ENCODE measurements at places on chromosomes 1 and 21.

DNA sequence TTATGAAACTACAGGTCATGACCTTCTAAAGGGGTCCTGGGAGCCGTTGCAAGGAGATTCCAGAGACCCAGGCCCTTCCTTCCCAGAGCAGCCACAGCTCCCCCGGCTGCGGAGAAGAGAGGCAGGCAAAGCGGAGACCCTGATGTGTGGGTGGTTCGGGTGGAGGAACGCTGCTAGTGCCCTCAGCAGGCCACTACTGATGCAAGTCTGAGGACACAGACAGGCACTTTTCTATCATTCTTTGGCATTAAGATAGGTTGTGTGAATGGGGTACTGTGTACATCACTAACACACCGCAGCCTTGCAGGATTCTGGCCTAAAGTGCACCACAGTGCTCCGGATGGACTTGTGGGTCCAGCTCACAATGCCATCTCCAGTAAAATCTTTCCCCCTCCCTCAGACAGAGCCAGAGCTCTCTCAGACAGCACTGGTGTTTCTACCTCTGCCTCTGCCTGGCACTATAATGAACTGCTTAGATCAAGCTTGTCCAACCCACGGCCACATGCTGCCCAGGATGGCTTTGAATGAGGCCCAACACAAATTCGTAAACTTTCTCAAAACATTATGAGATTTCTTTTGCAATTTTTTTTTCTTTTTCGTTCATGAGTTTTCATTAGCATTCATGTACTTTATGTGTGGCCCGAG lies 121.4 kb downstream of the TGFBR3 start:
- DNase-seq = no peak

- no peak for DNase-seq
These were observed 8.6 kb downstream of the C1orf35 start for GRCh38 chr1:228094432-228095016.

GRCh38 chr1:10160173-10160572 lies 50.2 kb upstream of the KIF1B start:
- no peak for DNase-seq

DNA sequence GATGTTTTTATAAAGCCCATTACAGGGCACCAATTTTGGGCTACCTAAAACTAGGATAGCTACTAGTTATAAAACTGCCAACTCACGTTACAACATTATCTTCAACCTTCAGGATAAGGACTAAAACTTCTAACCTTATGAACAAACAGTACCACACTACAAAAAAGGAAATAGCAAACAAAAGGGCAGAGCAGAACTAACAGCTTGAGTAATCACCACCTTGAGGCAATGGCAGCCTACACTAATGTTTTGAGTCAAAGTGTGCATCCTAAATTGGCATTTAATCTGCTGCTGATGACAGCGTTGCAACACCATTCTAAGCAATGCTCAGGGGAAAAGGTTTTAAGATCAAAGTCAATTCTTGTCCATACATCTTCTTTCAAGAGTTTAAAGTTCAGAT lies 27.2 kb downstream of the PTP4A2 start:
- no peak for DNase-seq

- DNase-seq = no peak
These were observed 247.0 kb downstream of the PTBP2 start for GRCh38 chr1:96968541-96968940.

GRCh38 chr1:151943591-151943990 lies 34.3 kb upstream of the THEM4 start:
- no peak for DNase-seq

GRCh38 chr21:39587376-39587775 lies 25.4 kb upstream of the B3GALT5 start:
- DNase-seq = no peak

- no peak for DNase-seq
These were observed 246.7 kb downstream of the PTPRU start for GRCh38 chr1:29482991-29483390.

DNA sequence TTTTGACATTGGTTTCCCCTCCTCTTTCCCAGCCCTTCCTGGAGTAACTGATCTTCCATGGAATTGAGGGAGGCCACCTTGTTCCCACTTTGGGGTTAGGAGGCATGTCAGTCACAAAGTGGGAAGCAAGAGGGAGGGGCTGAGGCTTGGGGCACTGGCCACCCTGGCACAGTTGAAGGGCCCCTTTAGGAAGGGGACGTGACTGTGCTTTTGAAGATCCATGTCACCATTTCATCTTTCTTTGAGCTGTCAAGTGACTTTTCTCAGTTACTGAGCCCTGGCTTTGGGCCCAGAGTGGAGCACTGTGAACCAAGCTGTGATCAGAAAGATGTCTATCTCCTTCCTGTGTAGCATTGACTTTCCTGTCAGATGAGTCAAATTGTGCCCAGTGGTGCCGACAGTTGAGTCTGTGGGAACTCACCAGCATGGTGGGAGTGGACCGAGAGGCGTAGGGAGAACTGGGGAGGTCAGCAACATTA lies 38.5 kb upstream of the TDRD10 start:
- DNase-seq = no peak

GRCh38 chr1:75470448-75470847 lies 140.5 kb downstream of the SLC44A5 start:
- DNase-seq = no peak

DNA sequence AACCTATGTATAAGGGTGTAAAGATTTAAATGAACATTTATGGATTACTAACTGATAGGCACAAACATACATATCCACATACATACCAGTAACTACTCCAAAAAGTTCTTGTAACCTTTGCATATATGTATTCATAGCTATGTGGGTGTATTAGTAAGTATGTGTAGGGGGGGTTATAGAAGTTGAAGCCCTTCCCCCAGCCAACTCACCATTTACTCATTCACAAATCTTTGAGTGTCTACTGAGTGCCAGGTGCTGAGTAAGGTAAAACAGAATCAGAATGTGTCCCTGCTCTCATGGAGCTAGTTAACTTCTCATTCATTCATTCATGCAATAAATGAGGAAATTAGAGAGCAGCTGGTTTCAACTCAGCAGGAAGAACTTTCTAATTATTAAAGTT lies 1.3 kb downstream of the C1orf146 start:
- no peak for DNase-seq

DNA sequence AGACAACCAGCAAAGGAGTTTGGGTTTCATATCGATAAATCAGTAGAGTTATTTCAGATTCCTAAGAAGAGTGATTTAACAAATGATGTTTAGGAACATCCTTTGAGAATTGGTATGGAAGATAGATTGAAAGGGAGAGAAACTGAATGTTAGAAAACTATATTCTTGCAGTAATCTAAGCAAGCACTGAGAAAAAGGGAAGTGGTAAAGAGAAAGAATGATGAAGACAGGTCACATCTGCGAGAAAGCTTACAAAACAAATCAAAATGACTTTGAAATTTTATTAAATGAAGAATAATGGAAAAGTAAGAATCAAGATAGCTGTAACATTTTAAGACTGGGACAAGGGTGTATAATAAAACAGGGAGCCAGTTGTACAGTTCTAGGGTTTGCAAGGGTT lies 177.0 kb downstream of the HS2ST1 start:
- no peak for DNase-seq

GRCh38 chr1:45328680-45329079 lies 2.0 kb downstream of the HPDL start:
- DNase-seq = no peak

DNA sequence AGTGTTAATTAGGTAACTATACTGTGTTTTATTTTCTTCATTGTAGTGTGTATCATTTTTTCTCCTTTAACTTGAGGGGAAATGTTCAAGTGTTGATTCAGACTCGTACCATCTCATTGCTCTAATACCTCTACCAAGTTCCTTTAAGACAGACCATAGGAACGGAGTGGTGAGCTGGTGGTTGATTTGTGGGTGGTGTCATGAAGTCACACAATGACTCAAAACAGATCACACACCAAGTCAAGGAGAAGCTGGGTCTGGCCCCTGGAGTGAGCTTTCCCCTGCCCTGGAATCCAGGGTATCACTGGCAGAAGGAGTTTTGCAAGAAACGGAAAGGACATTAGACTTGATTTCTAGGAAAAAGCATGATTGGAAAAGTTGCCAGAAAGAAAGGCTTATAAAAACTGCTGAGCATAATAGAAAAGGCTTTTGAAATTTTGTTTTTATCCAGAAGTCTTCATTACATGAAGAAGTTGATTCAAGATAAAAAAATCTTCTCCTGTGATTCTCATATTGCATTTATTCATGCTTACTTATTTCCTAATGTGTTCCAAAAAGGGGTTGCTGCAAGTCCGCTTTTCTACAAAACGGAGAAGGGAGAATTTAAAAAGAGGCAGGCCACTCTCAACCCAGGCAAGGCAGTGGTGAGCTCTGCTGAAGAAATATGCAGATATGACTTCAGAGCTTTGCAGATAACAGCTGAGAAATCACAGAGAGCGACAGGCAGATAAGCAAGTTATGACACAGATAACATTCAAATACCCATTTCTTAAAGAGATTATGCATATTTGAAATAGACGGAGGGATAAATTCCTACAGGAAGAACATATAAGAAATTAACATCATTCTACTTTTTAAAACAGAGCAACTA lies 79.7 kb downstream of the TBX19 start:
- DNase-seq = no peak

DNA sequence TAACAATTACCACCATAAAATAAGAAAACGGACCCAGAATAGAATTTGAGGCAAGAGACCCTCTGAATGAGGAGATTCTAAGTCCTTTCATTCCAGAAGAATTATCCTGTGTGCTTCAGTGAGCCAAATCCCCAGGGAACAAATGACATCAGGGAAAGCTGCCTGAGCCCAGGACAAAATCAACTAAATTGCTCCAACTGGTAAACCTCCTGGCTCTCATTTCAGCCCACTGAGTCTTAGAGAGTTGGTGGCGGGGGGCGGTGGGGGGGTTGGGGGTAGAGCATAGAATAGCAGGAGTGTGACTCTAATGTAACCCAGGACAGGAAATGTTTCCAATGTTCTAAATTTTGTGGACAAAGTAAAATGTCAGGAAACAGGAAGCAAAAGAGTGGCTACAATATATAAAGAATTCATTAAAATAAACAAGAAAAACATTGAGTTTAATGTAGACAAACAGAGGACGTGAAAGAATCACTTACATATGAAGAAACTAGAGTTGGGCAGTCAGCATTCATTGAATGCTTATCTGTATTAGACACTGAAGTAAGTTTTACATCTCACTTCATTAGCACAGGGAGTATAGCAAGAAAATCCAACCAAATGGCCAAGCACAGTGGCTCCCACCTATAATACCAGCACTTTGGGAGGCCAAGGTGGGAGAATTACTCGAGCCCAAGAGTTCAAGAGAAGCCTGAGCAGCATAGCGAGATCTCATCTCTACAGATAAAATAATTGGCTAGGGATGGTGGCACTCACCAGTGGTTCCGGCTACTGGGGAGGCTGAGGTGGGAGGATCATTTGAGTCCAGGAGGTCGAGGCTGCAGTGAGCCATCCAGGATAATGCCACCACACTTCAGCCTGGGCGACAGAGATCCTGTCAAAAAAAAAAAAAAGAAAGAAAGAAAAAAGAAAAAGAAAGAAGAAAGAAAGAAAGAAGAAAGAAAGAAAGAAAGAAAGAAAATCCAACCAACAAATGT lies 75.1 kb downstream of the DHRS3 start:
- no peak for DNase-seq

GRCh38 chr1:10168912-10169514 lies 41.4 kb upstream of the KIF1B start:
- DNase-seq = no peak

- no peak for DNase-seq
These were observed 93.2 kb downstream of the CTH start for GRCh38 chr1:70504176-70504820.

DNA sequence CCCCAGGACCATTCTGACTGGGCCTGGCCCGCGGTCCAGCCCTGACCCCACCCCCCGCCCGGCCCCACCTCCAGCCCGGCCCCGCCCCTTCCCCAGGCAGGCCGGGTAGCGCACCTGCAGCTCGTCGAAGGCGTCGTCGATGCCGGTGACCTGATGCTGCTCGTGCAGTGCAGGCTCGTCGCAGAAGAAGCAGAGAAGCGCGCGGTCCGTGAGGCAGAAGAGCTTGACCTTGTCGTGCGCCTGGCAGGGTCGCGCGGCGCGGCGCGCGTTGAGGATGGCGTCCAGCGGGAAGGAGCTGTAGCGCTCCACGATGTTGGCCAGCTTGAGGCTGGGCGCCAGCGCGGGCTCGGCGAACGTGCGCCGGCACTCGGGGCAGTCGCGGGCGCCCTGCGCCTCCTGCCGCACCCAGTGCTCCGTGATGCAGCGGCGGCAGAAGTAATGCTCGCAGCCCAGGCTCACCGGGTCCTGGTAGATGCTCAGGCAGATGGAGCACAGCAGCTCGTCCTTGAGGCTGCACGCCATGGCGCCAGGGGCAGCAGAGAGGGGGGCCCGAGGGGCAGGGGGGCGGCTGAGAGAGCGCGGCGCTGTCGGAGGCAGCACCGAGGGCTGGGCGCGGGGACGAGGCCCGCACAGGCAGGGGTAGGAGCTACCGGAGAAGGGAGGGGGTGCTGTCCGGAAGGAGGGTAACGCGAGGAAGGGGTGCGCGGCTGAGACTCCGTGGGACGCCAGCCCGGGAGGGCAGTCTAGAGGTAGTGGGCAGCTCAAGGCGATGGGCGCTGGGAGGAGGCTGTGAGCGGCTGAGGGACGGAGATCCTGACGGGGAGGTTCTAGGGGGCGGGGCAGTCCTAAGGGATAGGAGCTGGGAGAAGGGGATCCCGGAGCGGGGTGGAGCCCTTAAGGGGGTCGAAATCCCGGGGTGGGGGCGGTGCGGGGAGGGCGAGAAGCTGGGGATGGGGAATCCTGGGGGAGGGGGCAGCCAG lies 642 bp downstream of the TRIM62 start:
- DNase-seq = no peak

GRCh38 chr1:84759756-84760155 lies 69.5 kb upstream of the SSX2IP start:
- DNase-seq = no peak

DNA sequence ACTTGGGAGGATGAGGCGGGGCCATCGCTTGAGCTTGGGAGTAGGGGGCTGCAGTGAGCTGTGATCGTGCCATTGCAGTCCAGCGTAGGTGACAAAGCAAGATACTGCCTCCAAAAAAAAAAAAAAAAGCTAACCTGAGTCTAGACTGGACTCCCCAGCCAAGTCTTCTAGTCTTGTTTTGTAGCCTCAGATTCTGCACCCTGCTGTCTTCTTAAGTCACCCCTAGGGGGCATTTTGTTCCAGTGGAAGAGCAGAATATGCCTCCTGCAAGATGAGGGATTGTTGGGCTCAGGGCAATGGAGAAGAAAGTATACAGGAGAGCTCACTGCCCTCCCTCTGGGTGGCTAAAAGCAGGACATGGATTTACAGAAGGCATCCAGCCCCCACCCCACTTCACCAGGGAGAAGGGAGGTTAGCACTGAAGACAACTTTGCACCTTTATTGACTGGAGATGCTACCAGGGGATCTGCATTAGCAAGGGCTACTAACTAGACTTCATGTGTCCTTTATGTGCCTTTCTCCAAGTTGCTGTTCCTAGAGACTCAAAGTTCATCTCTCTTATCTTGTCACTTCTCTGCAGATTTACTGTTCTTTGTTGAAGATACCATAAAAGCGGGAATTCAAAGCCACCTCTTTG lies 15.3 kb upstream of the RNF187 start:
- no peak for DNase-seq

DNA sequence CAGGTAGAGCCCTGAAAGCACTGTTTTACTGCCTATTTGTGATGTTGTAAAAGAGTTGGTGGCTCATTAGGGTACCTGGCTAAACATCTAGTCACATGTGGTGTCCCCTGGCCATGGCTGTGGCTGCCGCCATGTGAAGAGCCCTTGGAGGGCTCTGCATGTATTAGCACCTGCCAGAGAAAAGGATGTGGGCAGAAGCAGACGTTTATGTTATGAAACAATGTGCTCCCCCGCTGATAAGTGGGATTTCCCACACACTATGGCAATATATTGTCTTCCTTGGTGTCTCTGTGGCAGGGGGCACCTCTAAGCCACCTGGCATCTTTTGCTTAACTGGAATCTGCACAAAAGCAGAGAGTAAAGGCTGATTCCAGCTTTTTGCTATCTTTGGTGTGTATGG lies 9.6 kb downstream of the TENT5C start:
- DNase-seq = no peak

Data from SIG-M5 (cell line).